Upper lobe of right lung (tissue), 1 donor: ENCODE measurements at places on chromosomes 3 and 15.

DNA sequence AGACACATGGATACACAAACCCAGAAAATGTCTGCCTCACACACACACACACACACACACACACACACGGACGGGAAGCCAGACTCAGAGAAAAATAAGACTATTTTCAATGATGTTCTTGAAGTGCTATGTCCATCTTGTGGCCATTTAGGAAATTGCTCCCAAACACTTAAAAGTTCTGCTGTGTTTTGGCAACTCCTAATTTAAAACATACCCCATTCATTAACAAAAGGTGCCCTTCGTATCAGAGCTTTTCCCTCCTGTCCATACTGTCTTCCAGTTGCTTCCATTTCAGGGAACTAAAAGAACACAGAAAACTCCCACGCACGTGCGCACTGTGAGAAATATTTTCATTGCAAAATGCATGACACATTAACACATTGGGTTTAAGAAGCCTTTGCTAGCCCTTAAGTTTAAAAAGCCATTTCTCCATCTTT, 44.6 kb downstream of the SLC12A1 start:
- no peak for DNase-seq

DNA sequence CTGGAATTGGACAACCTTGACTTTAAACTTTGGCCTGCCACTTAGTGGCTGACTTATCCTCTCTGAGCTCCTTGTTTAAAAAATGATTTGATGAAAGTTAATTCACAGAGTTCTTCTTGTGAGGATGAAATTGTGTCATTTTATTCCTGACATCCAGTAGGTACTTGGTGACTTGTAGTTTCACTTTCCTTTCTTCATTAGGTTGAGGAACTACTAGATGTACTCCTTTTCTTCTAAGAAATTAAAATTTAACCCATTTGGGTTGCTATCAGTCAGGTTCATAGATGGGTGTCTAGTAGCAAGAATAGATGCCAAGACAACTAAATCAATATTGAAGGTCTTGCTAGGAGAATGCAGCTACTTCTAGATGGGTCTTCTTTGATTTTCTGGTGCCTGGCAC, 5.2 kb downstream of the NR1D2 start:
- no peak for DNase-seq

GRCh38 chr3:128050597-128050996, 1.6 kb upstream of the SEC61A1 start:
- DNase-seq = no peak

GRCh38 chr15:94293411-94294402, 62.3 kb downstream of the MCTP2 start:
- DNase-seq = no peak

DNA sequence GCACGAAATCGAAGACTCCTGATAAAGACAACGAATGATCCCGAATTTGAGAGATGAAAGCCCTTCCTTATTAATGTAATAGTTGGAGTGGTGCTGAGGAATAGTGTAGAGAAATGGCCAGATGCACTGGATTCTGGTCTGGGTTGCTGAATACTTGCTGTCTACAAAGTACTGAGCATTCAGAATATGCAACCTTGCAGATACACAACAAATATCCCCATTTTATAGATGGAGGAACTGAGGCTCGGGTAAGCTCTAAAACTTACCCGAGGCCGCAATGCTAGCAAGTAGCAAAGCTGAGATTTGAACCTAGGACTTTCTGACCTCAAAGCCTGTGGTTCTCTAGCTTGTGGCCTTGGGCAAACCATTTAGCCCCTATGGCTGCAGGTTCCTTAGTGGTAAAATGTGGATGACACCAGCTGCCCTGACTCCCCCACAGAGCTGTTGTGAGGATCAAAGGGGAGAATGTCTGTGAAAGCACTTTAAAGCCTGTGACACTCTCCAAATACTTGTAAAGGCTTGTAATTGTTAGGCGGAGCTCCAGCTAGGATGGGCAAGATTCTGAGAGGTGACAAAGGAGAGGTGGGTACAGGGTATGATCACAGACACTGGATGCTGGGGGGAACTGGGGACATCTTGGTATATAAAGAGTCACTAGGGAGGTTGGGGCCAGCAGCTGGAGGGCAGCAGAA, 39.8 kb downstream of the FOXB1 start:
- no peak for DNase-seq

DNA sequence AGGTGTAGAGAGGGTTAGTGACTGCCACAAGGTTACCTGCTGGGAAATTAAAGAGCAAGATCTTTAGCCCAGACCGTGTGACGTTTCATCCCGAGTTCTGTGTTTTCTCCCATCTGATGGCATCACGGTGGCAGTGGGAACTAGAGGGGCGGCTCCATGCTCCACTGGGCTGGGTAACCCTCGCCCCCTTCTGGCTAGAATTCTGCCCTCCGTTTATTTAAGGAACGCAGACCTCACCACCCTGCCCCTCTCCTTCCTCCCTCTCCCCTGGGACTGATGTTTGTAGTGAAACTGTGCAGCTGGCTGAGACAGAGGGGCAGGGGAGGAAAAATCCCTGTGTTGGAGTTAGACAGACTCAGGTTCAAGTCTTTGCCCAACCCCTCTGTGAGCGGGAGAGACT, 65.6 kb downstream of the ITGA11 start:
- no peak for DNase-seq
